Stimulated activated CD8-positive, alpha-beta memory T cell treated with anti-CD3 and anti-CD28 coated beads, Interleukin-12 subunit alpha, Interleukin-12 subunit beta, amount 100 ng/mL, for 1 hour (primary cell): ENCODE measurements at places on chromosomes 11 and 22.

DNA sequence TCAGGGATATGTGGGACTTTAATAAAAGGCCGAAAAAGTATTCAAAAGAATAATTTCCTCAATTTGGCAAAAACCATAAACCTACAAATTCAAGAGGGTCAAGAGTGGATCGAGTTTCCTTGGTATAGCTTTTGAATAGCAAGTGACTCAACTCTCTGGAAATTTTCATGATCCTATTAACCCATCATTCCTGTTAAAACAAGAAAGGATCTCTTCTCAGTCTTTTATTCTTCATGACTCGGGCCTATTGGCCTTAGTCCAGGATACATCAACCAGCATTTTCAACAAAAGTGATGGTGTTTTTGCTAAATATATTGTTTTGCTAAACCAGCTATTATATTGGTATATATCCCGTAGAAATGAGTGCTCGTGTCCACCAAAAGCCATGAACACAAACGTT, 110.3 kb downstream of the ATXN10 start:
- DNase-seq, result no peak

DNA sequence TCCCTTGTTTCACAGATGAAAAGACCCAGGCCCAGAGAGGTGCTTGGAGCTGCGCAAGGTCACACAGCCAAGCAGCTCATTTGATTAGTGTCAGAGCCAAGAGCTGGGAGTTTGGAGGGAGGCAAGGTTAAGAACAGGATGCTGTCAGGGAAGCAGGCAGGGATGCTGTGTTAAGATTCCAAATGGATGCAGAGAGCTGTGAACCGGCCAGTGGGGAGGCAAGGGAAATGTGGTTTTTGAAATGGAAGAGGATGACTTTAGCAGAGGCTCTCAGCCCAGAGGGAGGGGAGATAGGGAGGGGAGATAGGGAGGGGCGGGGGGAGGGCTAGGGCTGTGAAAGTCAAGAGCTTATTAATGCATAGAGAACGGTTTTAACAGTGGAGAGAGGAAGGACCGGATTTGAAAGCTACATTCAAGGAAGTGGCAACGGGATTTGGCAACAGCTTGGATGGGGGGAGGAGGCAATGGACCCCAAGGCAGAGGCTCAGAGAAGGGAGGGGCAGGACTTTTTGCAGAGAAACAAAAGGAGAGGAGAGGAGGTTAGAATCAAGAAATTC, 13.0 kb downstream of the RTN4RL2 start:
- DNase-seq, result no peak

- peak; percentile 44 for DNase-seq
Measured at GRCh38 chr11:134207538-134208239, 16.1 kb downstream of the NCAPD3 start.

DNA sequence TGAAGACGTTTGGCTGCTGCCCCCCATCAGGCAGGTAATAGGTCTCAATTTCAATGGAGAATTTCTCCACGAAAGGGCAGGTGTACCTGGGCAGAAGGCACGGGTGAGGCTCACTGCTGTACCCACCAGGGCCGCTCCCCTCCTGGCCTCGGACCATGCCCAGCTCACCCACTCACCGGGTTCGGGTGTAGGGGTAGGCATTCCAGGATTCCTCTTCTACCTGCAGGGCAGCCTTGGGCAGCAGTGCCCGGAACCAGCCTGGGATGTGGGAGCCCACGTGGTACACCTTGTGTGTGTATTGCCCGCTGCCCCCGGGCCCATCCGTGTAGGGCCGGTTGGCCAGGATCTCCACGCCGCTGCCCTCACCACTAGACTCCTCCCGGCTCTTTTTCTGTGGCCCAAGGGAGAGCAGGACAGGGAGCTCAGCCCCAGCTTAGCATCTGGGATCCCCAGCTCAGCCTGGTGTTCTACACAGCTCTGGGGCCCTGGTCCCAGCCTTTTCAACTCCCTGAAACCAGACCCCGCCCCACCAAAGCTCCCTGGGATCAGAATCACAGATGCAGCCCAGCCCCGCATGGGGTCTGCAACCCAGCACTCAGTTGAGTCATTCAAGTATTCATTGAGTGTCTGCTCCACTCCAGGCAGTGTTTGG, 2.7 kb downstream of the PITPNM1 start:
- no peak for DNase-seq

DNA sequence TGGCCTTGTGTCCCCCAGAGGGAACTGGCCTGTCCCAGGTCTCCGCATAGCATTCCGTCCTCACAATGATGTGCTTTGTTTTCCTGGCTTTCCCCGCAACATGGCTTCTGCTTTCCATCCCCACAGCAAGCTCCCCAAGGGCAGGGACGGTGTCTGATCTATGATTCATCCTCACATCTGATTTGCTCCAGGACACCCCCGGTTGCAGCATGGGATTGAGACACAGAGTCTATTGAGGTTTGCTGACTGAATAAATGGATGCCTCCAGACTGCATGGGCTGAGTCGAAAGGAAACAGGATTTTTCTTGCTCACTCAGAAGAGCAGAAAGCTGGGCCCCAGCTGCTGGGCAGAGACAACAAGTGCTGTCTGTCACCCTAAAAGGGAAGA, 40.2 kb downstream of the LMO1 start:
- no peak for DNase-seq

GRCh38 chr11:62071408-62071807, 52.4 kb upstream of the INCENP start:
- no peak for DNase-seq

DNA sequence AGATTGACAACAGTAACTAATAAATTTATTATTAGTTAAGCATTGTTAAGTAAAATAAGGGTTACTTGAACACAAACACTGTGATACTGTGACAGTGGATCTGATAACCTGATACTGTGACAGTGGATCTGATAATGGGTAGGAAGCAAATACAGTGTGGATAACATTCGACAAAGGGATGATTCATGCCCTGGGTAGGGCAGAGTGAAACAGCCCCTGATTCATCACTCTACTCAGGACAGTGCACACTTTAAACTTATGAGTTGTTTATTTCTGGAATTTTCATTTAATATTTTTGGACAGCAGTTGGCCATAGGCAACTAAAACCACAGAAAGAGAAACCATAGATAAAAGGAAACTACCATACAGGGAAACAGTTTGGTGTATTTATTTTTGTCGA, 60.8 kb upstream of the CTSC start:
- DNase-seq, result no peak

DNA sequence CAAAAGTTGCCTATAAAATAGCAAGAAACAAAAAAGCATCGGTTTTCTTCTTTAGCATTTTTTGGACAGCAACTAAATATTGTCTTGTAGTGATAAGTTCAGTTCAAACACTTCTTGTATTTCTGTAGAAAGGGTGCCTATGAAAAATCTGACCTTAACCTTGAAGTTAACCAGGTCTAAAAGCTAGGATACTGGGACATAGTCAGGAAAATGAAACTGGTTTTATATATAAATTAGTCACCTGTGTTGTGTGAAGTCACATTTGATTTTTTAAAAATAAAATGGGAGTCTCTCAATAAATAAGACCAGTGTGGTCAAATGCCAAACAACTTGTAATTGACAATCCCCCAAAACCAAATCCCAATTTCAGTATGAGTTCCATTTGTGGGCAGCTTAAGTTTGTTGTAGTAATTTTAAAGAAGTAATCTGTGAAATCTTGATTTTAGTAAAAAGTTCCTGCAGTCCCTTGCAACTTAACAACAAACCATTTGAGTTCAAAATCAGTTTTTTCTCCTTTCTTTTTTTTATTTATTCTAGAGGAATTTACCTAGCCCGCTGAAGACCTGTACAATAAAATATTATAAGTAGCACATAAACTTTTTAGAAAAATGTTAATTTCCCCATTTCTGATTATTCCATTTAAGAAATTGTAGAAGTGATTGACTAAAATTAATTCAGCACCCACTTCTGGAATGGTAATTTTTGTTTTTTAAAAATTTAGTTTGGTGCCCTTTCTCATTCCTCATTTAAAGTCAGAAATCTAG, 84.5 kb upstream of the PPARA start:
- no peak for DNase-seq

- no peak for DNase-seq
Measured at GRCh38 chr11:18277565-18278271, 11.7 kb downstream of the SAA1 start.

DNA sequence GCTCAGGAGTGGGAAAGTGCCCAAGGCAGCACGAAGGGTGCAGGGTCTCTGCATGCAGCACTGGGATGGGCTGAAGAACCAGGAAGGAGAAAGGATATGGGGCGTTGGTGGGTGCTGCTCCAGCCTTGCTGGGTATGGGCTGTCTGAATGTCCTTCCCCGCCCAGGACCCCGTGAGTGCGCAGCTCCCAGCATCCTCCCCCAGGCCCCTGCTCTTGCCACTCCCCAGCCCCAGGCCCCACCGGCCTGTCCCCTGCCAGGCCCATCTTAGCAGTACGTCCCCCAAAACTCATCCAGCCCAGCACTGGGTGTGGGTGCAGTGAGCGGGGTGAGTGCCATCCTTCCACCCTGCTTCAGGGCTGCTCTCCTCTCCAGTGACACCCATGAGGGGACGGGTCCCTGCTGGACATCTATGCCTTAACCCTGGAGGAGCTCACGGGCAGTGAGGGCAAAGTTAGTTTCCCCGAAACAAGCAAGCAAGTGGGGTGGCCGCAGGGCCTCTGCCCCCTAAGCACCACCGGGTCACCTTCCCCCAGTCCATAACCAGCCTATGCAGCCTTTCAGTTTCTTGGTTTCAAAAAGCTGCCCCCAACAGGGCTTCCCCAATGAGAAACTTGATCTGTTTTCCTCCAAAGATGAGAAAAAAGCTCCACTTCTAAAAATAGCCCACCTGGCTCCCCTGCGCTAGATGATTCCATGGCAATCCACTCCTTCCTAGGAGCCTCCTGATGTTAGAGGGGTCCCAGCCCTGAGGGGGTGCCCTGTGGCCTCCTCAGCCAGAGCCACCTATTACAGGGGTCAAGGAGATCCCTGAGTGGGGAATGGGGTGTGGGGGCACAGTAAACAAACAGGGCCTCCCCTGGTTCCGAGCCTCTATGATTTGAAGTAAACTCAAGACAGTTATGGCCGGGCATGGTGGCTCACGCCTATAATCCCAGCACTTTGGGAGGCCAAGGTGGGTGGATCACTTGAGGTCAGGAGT, 103.8 kb downstream of the MORC2 start:
- DNase-seq, result no peak

GRCh38 chr11:133935551-133935910, 21.2 kb downstream of the IGSF9B start:
- DNase-seq, result no peak

- no peak for DNase-seq
Measured at GRCh38 chr11:57981536-57981935, 42.1 kb upstream of the OR9Q1 start.

DNA sequence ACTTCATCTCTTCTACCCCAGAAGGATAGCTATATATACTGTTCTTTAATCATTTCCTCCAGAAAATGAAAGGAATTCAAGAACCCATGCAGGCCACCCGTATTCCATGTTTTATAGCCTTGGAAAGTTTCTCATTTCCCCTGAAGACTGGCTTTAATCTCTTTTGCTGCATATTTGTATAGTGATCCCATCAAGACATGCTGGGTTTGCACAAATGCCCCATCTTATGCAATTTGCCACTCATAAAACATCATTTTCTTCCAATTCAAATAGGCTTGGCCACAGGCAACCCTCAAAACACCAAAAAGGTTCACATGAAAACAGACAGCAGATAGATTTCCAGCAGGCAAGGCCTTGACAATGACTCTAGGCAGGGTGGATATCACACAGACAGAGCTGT, 28.3 kb upstream of the APOA1 start:
- no peak for DNase-seq

DNA sequence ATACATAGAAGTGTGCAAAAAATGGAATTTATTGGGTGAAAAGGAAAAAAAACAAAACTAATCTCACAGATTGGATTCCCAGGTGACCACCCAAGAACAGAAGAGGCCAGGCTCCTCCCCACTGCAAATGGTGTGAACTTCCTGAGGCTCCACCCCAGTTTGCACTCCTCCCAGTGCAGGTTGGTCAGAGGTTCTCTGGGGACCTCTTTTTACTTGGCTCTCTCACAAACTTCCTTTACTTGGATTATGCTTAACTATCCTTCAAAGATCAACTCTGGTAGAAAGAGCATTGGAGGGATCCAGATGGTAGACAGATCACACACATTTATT, 138.9 kb upstream of the CCDC90B start:
- no peak for DNase-seq

- DNase-seq, result no peak
Measured at GRCh38 chr11:132114185-132114584, 743.8 kb downstream of the NTM start.

GRCh38 chr11:8833568-8834315, 77.2 kb upstream of the AKIP1 start:
- DNase-seq, result no peak

DNA sequence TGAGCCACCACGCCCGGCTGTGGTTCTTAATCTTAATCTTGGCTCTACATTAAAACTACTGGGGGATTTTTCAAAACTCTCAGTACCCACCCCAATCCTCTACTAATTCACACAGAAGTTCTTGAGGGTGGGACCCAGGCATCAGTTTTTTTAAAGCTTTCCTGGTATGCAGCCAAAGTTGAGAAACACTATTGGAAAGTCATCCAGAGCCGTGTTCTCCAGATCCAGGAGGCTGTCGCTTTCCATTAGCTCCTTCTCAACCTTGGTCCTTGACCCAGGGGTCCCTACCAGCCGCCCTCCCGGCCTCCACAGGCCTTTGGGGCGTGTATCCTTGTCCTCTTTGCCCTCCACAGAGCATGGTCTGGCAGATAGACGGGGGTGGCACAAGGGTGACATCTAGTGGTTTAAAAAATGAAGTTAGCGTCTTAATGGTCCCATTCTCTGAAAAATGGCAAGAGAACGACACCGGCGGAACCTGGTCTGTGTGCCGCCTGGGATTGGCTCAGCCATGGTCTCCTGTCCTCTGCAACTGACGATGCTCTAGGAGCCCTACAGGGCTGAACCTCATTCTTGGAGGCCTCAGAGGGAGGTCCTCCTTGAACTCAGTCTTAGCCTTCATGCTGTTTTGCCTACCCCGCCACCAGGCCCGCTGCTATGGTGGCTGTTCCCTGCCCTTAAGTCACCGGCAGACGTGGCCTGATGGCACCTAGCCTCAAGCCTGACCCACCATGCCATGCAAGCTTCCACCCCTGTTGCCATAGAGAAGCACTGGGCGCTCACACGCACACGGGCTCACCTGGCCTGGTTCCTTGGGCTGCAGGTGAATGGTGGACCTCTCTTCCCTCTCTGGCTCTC, 152.0 kb upstream of the SYN3 start:
- DNase-seq, result no peak

DNA sequence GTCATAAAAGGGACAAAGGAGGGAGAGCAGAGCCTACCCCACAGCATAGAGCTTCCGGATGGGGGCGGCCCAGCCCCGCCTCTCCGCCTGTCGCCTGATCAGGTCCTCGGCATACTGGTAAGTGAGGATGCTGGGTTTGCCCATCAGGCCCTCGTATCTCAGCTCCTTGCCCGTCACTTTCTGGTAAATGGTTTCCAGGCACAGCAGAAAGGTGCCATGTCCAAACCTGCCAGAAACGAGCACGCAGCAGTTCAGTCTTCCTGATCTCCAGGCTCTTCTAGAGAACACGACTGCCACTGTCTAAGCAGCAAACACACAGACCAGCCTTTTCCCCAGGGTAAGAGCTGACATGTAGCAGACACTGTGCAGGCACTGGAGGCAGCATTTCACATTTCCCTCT, 17.4 kb upstream of the TMEM121B start:
- DNase-seq, result no peak

GRCh38 chr11:120688163-120688562, 176.6 kb downstream of the GRIK4 start:
- DNase-seq, result no peak

- no peak for DNase-seq
Measured at GRCh38 chr22:21051831-21052400, 6.2 kb downstream of the LRRC74B start.

- DNase-seq, result no peak
Measured at GRCh38 chr11:116895048-116895757, 57.8 kb upstream of the APOA1 start.
